ENCODE measurements at places on chromosomes 11 and 22.

- no peak for DNase-seq
Measured at GRCh38 chr11:32658639-32659406, 75.2 kb downstream of the EIF3M start.

DNA sequence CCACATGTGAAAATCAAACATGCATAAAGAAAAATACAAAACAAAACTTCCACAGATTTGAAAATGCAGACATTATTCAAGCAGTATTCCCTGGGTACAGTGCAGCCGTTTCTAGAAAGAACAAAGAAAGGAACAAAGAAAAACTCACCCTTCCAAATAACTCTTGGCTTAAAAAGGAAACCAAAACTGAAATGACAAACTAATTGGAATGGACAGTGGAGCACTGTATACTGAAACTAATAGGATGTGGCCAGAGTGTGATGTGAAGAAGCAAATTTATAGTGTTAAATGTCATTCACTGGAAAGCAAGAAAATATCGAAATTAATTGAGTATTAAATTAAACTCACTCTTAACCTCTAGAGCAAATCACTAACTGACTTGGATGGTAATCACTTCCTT, 55.4 kb downstream of the QSER1 start:
- DNase-seq, result no peak

GRCh38 chr11:1919391-1920127, at the start of gene TNNT3:
TSS of gene TNNT3 (plus strand) at chr11:1919703. CDS start at chr11:1922875, 3,172 bp downstream.
- no peak for DNase-seq

GRCh38 chr11:78311702-78312371, 105.8 kb downstream of the GAB2 start:
- no peak for DNase-seq

- DNase-seq, result no peak
Measured at GRCh38 chr11:105774899-105775298, 165.0 kb downstream of the GRIA4 start.

DNA sequence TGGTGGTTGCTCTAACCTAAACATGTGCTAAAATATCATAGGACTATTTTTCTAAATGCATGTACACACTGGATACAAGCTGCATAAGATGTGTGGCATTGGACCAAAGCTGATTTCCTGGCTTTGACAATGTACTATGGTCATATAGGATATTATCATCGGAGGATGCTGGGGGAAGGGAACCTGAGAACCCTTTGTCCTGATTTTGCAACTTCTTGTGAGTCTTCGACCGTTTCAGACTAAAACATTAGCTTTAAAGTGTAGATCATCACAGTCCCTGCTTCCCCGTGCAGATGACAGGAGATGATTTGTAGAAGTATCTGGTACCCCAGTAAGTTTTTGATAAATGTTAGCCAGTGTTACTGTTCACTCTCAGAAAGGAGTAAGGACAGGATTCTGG, 554.7 kb downstream of the MIAT start:
- no peak for DNase-seq

GRCh38 chr22:29156507-29156906, 49.2 kb upstream of the EMID1 start:
- DNase-seq, result no peak

GRCh38 chr11:86147004-86147403, 78.1 kb upstream of the PICALM start:
- DNase-seq, result no peak

GRCh38 chr11:111942829-111943228, 5.7 kb downstream of the DIXDC1 start:
- DNase-seq, result no peak

All from AG04449 (cell line).